ENCODE measurements at places on chromosomes 1 and 21.

DNA sequence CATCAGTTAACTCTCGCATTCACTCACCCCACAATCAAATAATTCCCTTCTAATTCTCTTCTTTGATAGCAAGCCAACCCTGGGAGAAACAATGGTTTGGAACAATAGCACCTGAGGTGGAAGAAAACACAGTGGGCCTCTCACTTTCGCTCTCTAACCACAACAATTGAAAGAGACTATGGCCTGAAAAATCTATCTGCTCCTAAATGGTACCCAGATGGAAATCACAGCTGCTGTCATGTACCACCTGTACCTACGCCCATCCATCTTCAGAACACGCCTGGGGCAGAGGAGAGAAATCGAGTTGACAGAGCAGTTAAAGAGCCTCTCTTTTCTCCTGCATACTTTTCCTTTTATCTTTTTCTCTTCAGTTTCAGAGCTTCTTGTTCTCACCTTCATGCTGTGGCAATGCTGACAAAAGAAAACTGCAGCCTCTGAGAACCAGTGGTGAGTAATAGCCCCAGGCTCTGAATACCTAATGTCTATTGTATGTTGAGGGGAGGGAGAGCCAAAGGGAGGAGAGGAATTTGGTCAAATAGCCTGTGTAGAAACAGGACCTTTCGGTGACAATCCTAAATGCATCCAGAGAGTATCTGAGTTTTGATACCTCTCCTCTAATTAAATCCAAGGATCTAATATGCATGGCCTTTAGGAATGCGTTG is 57.7 kb downstream of the ZC3H11B start:
- DNase-seq, result no peak

DNA sequence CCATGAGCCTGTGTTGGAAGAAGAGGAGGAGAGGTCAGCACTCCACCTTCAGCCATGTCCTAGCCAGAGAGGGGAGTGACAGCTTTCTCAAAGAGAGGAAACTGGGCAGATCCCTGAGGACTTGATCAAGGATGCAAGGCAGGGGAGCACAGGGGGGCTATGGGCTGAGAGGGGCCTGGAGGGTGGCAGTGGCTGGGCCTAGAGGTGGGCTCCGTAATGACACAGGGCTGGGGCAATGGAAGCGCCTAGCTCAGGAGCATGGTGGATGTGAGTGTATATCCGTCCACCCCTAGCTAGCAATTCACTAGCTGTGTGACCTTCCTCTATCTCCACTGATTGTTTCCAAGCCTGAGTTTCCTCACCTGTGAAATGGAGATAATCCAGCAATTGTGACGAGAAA is 32.6 kb downstream of the NEK2 start:
- no peak for DNase-seq

DNA sequence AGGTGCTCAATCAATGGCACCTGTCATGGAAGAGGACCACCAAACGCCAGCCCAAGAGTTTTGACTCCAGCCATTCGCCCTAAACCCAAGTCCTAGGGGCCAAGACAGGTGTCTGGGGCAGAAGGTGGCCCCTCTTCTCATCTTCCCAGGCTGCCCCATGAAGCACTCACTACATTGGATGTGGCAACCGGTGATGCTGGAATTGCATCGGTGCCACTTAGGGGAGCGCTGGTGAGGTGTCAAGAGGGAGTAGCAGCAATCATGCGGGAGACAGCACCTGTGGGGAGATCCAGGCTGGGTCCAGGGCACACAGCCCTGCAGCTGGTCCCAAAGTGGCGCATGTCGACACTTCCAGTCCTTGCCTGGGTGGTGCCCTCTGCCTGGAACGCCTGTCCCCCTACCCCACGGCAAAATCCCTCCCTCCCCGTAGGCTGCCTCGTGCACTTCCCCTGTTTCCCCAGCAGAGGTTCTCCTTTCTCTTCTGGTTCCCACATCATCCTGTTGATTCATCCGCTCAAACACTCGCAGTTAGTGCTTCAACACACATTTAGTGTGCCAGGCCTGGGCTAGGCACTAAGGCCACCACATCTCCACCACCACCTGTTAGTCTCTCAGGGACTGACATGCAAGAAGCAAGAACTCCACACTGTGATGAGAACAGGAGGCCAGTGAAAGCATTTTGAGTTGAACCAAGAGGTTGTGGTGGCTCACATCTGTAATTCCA is 18.5 kb downstream of the PLA2G2D start:
- DNase-seq, result no peak

GRCh38 chr1:212157252-212157651 is 121.7 kb downstream of the DTL start:
- no peak for DNase-seq

DNA sequence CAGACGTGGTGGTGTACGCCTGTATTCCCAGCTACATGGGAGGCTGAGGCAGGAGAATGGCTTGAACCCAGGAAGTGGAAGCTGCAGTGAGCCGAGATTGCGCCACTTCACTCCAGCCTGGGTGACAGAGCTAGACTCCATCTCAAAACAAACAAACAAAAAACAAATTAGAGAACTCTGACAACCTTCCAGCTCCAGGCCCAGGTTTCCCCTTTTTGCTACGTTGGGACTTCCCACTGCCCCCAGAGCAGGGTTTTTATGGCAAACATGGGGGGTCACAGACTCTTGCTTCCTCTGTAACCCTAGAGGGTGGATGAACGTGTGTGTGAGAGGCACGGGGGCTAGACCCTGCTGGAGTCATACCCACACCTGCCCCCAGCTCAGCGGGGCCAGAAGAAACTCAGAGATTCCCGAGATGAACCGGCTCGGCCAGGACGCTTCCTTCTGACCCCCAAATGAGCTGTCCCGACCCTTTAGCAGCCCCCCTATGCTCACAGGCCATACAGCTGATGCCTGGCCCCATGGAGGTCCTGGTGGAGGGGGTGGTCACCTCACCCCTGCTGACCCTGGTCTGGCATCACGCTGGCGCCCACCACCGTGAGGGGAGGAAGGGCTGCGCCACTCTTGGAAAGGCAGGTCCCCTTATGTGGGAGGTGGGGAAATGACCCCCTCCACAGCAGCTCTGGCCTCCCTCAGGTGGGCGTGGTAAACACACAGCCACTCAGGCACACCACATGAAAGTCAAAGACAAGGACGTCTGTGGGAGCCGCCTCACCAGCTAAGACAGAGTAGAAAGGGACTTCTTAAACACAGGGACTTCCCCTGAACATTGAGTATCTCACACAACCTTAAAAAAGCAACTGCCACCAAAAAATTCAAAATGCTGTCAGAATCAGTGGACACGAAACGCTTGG is 7.1 kb downstream of the GPR157 start:
- no peak for DNase-seq

- DNase-seq, result no peak
Observed at GRCh38 chr21:35254006-35254764, 205.1 kb upstream of the RUNX1 start.

DNA sequence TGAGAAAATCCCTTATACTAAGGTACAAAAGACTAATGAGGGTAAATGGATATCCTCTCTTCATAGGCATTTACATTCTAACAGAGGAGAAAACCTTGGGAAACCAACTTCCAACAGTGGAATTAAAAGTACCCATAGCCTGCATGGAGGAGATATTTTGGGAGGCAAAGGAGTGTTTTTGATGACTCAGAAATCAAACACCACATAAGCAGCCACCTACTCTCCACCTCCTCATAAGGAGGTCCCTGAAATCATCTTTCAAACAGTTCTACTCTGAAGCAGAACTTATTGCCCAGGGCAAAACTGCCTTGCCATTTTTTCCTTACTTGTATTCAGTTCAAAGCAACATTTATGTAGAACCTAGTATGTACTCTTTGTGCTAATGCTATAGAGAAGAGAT is 211.3 kb downstream of the KCNH1 start:
- DNase-seq, result no peak

- no peak for DNase-seq
Observed at GRCh38 chr1:40986956-40987355, 7.5 kb downstream of the CTPS1 start.

DNA sequence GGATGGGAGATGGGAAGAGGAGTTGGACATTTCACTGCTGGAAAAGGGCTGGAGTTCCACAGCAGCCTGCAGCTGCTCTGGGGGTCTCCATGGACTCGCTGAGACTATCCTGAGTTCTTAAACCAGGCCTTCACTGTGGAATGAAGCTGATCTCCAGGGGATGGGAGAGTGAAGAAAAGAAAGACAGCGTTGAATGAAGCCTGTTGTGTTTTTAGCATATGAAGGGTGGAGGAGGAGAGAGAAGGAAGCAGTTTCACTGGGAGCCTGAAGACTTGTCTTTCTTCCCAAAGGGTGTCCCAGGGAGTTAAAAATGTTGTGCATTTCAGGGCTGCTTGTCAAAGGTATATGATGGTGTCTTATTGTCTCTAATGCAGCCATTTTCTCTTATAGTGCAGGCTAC is 9.2 kb downstream of the ROR1 start:
- no peak for DNase-seq

GRCh38 chr1:226987179-226987536 is 47.1 kb downstream of the COQ8A start:
- DNase-seq, result no peak

GRCh38 chr1:206784471-206784903 is 12.2 kb upstream of the IL10 start:
- no peak for DNase-seq

DNA sequence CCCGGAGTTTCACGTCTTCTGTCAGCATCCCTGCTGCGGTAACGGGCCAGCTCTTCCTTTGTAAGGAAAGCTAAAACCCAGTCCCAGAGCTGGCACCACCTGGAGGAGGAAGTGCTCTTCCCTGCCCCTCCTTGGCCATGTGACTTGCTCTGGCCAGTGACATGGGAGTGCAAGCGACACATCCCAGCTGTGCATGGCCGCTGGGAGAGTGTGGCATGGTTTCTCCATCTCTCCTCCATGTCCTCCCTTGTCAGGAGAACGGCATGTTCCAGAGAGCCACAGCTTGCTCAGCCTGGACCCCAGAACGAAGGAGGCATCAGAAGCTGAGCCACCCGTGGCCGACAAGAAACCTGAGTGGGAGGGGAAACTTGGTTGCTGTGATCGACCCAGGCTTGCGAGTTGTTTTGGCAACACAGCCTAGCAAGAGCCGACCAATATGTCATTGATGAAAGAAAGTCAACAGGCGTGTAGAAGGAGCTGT is 2.7 kb upstream of the PRXL2B start:
- no peak for DNase-seq

DNA sequence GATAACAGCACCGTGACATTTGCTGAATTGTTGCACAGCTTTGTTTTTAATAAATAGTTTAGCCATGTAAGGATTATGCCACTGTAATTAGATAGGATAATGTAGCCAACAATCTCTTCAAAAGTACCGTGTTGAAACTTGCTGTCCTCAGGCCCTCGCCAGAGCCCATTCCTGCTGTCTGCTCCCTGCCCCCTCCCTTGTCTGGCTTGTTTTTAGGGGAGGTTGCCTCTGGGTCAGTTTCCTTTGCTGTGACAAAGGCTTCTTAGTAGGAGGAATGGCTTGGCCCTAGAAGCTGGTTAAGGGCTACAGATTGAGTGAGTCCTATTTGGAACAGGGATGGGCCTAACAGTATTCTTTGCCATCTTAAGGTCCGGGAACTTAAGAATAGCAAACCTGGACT is 107.9 kb downstream of the LMO4 start:
- no peak for DNase-seq

DNA sequence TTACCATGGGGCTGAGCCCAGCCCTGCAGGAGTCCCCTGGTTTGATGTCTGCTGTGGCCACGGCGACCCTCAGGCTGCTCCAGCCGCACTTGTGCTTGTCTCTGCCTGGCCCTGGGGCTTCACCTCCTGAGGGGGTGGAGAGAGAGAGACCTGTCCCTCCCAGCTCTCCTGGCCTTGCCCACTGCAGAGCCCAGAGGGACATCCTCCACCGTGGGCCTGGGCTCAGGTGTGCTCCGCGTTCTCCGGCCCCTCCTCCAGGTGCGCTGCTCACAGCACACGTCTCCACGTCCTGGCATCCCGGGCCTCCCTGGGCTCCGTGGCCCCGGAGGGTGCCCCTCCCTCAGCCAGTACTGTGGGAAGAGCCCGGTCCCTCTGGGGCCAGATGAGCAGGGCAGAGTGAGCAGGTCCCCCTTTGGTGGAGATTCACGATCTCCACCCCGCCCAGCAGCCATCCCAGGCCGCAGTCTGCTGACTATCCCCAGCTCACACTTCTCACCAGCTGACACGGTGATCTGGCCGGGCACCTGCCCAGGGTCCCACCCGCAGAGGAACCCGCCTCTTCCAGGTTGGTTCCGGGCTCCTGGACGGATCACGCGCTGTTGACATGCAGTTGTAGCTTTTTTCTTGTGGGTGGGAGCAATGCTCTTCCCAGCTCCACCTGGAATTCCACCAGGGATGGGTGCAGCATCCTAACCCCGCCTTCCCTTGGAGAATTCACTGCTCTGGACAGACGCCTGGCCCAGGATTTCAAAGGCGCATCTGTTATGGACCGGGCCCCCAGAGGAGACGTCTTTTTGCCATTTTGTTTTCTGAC is 41.8 kb upstream of the POFUT2 start:
- DNase-seq, result no peak

GRCh38 chr1:201696217-201696761 is 132.7 kb upstream of the IPO9 start:
- no peak for DNase-seq

DNA sequence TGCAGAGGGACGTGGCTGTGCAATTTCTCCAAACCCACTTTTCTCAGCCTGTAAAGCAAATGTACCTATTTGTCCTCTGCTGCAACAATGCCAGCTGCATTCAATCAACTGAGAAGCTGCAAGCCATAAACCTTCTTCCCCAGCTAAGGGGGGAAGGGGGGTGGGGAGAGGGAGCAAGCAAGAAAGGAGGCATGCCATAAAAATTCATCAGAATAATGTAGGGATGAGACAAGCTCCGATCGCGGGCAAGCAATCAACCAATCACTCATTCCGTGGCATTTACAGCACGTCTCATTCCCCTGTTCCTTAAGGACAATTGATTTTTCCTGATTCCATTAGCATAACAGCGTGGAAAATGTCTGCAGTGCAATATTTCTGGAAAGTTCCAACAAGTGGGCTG is 144.8 kb downstream of the DMRTA2 start:
- no peak for DNase-seq

DNA sequence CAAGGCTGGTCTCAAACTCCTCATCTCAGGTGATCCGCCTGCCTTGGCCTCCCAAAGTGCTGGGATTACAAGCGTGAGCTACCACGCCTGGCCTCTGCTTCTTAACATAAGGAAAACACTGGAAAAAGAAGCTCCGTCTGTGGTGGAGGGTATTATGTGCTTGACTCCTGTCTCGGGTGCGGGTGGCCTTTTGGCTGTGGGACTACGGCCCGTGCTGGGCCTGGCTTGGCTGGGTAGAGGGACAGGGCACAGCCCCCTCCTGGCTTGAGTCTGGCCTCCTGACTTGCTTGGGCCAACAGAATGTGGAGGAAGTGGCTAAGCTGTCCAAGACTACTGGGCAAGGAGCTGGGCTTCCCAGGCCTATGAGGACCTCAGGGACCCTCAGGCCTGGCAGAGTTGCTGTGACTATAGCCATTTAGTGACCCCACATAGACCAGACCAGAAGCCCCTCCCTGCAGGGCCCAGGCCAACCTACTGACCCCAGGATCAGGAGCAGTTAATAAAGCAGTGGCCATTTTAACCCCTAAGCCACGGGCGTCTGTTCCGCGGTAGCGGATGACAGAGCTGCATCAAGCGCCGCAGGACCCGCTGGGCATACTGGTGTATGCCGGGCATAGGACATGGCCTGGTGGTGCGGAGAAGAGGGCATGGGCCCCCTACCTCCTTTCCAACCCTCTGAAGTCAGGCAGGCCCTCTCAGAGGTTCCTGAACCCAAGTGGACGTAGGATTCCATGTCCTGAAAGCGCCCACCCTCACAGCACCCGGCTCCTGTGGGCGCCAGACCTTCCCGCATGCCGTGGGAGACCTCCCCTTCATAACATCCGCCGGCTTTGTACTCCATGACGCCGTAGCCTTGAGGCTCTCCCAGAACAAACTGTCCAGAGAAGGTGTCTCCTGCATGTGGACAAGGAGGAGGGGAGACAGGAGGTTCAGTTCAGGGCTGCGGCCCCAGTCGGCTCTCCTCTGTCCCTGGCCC is 4.4 kb downstream of the MORN1 start:
- DNase-seq, result no peak

Data from NCI-H1436 treated with DMSO at 0.1 percent for 48 hours (cell line).